ENCODE measurements at places on chromosomes 1 and 21.

DNA sequence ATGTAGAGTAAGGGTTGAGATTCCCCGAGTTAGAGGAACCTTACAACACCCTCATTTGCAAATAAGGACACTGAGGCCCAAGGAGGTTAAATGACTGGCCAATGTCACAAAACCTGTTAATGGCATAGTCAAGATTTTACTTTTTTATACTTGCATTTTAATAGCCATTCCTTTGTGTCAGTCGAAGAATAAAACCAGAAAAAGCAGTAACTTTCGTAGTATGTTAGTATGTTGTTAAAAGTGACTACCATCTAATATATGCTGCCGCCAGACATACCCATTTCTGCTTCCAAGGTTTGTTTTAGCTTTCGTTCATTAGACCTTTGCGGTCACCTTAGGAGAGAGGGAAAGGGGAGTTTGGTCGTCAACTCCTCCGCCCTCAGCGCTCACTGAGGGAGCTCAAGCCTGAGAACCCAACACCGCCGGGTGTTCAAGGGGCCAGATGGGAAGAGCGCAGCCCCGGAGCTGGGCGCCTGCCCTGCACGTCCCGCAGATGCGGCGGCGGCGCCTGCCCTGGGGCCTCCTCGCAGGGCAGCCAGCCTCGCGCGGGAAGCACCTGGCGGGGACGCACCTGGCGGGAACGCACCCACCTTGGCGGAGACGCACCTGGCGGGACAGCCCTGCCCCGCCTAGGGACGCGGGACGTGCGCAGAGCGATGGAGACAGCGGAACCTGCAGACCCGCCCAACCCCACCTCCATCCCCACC is 466 bp downstream of the VPS26C start:
- no peak for DNase-seq

DNA sequence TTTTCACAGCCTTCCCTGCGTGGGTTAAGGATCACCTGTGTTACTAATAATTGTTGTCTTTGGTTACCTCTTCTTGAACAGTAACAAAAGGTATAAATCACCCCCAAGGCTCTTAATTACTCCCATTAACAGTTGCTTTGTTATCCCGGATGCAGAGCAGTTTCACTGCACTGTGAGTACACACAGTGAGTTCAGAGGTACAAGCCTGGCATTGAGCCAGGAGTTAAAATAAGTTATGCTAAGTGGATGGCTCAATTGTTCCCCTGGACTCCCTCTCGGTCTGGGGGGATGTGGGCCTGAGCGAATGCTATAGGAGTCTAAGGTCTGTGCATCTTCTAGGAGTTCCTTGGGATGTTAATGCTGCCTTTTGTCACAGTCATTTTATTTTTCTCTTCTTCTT is 258.3 kb downstream of the ATG4C start:
- no peak for DNase-seq

DNA sequence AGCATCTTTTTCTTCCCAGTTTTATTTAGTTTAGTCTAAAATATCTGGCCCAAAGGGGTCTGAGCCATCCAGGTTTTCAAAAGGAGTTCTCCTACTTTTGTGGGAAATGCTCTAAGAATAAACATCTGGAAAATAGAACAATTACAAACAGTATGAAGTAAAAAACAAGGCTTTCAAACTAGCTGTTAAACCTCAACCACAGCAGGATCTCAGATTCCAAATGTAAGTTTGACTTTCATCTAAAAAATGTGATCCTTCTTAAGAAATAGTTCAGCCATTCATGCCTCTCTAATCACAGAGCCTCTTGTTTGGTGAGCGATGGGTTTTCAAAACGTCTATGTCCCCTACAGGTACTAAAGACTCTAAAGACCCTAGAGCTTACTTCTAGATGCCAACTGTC is 413.5 kb downstream of the DUSP10 start:
- DNase-seq: no peak

DNA sequence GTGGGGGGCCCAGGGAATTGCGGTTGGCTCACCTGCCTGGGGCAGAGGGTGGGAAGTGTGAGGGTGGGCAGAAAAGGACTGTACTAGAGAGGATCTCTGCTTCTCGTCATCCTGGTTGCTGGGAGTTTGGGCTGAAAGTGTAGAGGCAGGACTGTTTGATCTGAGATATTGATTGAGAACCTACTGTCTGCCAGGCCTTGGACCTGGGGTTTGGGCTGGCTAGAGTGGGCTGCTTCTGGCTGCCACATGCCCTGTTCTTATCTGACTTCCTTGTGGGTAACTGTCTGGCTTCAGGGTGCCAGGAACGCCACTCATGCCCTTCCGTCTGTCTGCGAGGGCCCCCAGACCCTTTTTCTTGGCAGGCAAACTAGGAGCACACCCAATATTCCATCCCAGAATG is 200.9 kb downstream of the FOXD2 start:
- DNase-seq: no peak

- DNase-seq: no peak
Observed at GRCh38 chr1:101235216-101235695, 1.6 kb upstream of the S1PR1 start.

DNA sequence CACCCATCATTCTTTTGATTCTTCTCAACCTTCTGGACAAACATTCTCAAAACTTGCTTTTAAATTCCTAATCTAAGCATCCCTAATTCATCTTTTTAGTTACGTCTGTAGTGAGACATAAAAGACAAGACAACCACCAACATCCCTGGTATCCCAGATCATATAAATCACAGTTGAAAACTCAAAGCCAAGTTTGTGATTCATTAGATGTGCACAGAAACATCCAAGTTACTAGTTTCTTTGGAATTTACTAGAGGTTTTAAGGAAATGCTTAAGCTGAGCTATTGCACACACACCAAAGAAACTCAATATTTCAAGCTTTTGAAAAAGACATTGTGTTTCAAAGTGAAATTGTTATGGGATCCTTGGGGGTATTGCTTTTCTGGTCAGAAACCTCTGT is 47.6 kb downstream of the ATP6V1G3 start:
- DNase-seq: no peak

- no peak for DNase-seq
Observed at GRCh38 chr1:156599811-156600210, 1.5 kb downstream of the GPATCH4 start.

- no peak for DNase-seq
Observed at GRCh38 chr1:30258876-30259275, 464.5 kb downstream of the MATN1 start.

GRCh38 chr1:231986631-231987336 is 360.2 kb downstream of the DISC1 start:
- DNase-seq: no peak

DNA sequence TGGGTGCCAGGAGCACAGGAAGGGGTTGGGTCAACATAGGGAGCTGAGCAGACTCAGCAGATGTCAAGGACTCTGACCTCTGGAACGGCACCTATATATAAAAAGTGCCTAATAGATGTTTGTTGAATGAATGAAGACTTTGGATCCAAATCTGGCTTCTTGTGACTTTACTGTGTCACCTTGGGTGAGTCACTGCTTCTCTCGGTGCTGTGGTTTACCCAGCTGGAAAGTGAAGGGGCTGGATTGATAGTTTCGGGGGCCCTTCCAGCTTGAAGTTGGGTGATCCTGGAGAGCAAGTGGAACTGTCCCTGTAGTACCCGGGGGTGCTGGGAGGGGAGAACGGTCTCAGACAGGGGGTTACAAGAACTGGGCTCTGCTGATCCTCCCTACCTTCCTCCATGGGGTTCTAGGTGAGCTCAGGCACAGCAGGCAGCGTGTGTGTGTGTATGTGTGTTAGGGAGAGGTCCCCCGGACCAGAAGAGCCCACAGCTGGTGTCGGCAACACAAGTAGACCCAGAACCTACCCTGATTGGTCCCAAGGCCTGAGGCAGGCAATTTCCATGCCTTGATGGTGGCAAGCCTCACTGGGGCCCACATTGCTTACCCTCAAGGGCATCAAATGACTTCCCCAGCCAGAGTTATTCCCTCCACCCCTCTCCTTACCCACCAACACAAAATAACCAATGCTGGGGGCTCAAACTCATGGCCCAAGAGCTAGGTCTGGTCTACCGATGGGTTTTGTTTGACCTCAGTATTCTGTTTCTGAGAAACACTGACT is 5.5 kb upstream of the PADI1 start:
- no peak for DNase-seq

DNA sequence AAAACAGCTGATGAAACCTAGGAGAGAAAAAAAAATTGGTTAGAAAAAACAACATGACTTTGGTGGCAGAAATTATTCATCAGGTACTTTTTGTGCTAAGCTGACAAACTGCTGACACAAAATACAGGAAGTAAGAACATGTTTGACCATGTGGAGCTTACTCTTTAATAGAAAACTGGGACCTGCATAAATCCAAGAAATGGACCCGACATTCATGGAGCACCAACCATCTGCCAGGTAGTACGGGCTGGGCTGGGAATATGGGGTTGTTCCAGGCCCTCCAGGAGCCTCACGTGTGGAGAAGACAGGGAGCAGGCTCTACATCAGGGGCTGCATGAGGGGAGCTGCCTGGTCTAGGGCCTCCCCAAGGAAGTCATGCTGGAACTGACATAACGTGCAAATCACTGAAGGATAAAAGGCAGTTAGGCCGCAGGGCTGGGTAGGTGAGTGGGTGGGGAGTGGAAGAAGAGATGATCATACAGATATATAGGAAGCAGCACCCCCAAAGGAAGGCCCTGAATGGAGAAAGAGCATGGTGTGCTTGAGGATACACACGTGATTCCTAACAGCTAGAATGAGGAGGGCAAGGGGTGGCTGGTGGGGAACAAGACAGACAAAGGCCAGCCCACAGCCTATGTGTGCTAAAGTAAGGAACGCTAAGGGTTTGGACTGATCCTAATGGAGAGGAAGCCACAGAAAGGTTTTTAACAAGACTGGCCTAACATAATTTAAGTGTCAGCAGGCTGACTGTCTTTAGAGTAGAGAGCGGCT is 26.1 kb downstream of the CD58 start:
- DNase-seq: no peak

- DNase-seq: no peak
Observed at GRCh38 chr21:19124691-19125090, 721.1 kb upstream of the TMPRSS15 start.

- DNase-seq: peak; percentile 35
Observed at GRCh38 chr1:224433041-224433691, 1.4 kb downstream of the WDR26 start.

GRCh38 chr1:170730014-170730413 is 66.1 kb downstream of the PRRX1 start:
- DNase-seq: no peak

- no peak for DNase-seq
Observed at GRCh38 chr1:245181158-245181517, 26.4 kb downstream of the KIF26B start.

DNA sequence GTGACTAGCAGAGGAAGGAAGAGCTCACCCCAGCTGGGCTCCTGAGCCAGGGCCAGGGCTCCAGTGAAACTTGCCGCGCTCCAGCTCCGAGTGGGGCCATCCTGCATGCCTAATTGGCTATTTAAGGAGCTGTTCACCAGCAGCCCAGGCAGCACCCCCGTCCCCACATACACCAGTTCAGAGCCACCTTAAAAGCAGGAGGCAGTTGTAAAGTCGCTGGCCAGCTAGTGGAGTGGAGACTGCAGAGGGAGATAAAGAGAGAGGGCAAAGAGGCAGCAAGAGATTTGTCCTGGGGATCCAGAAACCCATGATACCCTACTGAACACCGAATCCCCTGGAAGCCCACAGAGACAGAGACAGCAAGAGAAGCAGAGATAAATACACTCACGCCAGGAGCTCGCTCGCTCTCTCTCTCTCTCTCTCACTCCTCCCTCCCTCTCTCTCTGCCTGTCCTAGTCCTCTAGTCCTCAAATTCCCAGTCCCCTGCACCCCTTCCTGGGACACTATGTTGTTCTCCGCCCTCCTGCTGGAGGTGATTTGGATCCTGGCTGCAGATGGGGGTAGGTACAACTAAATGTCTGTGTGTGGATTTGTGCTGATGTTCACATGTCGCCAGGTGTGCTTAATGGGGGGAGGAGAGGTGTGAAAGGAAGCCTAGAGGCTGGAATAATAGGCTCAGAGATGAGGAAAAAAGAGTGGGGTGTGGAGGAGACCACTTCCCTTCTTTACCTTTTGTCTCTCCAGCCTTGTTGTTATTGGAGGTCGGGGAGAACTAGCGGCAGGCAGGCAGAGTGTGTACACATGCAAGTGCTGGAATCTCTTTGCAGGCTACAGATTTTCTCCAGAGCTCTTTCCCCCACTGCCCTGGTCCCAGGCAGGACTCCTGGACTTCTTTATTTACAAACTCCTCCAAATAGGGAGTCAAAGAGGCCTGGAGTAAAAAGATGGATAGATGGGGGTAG is at the start of gene CA14:
Gene CA14, plus strand, starts transcription at position 151 of the 962 bp plus-strand sequence. Its CDS starts 355 bp downstream, at position 506.
- DNase-seq: no peak

- no peak for DNase-seq
Observed at GRCh38 chr1:193325771-193326170, 139.4 kb upstream of the B3GALT2 start.

GRCh38 chr1:243230914-243231313 is 24.2 kb downstream of the CEP170 start:
- DNase-seq: no peak

DNA sequence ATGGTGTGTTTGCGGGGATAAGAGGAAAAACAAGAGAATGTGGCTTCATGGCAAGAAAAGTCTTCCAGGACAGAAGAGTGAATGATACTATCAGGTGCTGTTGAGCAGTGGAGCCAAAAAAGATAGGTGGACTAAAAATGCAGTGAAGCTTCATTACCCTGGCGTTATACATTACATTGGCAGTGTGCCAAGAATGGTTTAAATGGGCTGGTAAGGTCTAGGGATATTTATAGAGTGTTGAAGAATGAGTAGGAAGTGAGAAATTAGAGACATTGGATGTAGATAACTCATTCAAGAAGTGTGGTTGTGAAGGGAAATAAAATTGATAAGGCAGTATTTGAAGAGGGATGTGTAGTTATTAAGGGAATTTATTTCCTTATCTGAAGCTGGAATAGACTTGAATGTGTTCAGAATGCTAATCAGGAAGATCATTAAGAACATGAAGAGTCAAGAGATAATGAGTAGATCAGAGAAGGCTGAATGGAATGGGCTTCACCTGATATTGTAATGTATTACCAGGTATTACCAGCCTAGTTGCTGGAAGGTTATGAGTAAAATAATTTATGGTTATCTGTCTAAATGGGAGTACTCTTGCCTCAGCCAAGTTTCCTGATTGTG is 72.7 kb downstream of the MAST2 start:
- no peak for DNase-seq

GRCh38 chr1:223482766-223483165 is 89.6 kb downstream of the CCDC185 start:
- DNase-seq: no peak

Data from activated CD4-positive, alpha-beta T cell treated with anti-CD3 and anti-CD28 coated beads for 4 hours (primary cell).